ENCODE measurements at places on chromosomes 11 and 22.

- DNase-seq, result no peak
Measured at GRCh38 chr11:68051191-68052136, 12.6 kb downstream of the TCIRG1 start.

- no peak for DNase-seq
Measured at GRCh38 chr11:2775083-2775625, 75.4 kb upstream of the KCNQ1OT1 start.

GRCh38 chr22:37663521-37664140 lies 5.1 kb downstream of the PDXP start:
- DNase-seq, result no peak

DNA sequence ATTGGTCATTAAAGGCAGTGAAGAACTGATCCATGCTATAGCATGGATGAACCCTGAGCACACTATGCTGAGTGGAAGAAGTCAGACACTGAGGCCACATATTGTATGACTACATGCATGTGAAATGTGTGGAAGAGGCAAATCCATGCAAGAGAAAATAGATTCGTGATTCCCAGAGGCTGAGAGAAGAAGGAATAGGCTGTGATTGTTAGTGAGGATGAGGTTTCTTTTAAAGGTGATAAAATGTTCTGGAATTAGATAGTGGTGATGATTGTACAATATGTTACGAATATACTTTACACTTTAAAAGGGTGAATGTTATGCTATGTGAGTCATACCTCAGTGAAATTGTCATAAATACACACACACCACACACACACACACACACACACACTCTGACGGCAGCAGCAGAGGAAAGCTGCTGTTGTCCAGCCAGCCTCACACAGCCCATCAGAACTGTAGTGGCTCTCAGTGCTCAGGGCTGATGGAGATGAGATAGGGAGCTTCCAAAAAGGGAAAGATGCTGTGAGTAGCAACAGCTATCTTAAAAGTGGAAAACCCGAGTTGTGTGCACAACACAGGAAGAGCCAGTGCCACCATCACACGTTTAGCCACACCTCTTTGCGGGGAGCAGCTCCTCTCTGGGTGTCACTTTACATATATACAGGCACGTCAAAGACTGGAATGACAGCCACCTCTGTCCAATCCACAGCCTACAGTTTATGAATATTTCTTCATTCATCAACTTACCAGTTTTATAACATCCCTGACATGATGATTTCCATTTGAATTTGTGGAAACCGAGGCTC lies 153.0 kb downstream of the SPATA19 start:
- DNase-seq, result no peak

GRCh38 chr11:59417023-59417422 lies 9.2 kb downstream of the OR5A2 start:
- no peak for DNase-seq

GRCh38 chr11:126307706-126308105 lies 3.8 kb downstream of the DCPS start:
- DNase-seq, result peak; percentile 36

DNA sequence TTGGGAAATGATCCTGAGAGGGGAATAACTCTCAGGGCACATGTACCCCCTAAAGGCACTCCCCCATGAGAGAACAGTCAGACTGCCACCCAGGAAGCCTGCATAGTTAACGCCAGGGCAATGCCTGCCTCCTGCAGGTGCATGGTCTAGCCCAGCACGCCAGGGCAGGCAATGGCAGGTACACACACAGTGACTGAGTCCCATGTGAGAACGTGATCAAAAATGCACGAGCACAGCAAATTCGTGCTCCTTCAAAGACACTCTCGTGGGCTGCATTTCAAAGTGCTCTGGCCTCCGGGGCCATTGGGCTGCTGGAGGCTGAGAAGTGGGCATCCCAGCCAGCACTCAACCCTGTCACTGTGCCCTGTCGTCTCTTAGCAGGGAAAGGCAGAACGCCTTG lies 79.7 kb downstream of the SHANK2 start:
- DNase-seq, result no peak

DNA sequence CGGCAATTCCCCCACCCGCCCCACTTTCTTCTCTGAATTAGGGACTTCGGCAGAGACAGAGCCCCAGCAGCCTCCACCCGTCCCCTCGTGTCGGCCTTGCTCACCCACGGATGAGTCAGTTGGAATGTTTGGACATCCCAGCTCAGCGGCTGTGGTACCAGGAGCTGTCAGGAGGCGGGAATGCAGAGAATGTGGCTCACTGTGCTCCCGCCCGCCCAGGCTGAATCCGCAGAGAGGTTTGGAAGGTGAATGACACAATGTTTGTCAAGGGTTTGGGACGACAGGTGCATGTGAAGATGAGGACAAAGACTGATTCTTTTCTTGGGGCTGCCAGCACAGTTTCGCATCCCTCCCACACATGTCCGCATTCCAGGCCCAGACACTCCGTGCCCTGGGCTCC lies 39.6 kb downstream of the LIF start:
- DNase-seq, result no peak

DNA sequence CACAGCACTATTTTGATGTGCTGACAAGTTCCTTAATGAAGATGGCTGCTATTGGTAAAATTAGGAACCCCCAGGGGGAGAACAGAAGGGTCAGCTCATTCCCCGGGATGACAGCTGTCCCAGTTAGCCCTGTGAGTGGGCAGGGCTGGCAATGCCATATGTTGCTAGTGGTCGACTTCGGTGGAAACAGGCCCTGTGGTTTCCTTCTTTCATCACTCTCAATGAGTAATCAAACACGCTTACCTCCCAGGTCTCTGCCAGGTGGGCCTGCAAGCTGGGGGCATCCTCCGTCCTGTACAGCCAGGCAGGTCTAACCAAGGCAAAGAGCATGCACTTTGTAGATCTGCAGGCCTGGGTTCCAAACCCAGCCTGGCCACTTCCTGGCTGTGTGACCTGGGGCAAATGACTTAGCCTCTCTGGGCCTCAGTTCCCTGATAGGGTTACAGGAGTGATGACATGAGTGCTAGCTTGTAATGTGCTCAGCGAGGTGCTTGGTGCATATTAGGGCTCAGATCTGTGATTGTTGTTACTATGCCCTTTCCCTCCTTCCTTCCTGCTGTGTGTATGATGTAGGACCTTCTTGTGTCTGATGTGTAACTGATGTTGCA lies 85.2 kb downstream of the TSPAN18 start:
- no peak for DNase-seq

DNA sequence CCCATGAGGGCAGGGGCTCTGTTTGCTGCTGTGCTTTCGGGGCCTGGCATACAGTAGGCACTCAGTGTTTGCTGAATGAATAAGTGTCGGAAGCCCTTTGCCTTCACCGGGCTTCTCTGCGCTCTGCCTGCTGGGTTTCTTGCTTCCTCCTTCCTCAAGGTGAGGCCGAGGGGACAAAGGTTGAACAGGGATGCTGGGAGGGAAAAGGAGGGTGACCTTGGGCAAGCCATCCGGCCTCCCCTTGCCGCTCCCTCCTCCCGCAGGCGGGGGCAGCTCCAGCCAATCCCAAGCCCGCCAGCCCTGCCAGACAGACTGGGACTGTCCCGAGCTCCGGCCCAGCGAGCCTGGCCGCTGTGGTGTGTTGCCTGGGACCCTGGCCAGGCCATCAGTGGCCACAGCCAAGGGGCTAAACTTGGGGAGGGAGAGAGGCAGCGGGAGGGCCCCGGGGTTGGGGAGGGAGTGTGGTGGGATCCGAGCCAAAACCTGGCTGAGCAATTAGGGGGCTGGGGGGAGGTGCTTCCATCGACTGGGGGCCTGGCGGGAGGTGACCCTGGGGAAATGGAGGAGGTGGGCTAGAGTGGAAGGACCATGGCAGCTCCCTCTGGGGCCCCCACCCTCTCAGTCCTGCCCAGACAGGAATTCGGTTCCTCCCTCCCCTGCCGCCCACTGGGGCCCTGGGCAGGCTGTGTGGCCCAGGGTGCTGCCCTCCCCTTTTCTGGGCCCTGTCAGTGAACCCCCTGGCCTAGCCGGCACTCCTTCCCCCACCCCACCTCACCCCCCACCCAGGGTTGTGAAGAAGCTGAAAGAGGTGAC lies 3.4 kb upstream of the RCOR2 start:
- DNase-seq, result no peak

Data from NCI-H1092 (cell line).